Spleen (tissue), 13 donors: ENCODE measurements at places on chromosomes 1 and 21.
A peak's percentile ranks its signal among the peaks of the same experiment; 100 is the strongest.

- DNase-seq, result no peak
Observed at GRCh38 chr1:116386042-116386441, 13.0 kb downstream of the ATP1A1 start.

GRCh38 chr1:180586671-180587155, 27.9 kb downstream of the OVAAL start:
- DNase-seq, result no peak

DNA sequence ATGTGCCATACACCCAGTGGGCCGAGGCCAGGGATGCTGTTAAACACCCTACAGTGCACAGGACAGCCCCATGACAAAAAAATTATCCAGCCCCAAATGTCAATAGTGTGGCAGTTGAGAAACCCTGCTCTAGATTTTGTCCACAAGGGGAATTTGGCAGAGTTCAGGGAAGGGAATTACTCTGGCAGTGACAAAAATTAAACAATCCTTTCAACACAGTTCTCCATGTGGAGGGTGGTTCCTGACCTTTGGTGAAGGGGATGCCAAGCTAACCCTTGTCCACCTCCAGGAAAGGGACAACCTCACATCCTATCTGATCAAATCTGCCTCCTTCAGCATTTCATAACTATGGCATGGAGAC, 28.4 kb upstream of the CD84 start:
- no peak for DNase-seq

DNA sequence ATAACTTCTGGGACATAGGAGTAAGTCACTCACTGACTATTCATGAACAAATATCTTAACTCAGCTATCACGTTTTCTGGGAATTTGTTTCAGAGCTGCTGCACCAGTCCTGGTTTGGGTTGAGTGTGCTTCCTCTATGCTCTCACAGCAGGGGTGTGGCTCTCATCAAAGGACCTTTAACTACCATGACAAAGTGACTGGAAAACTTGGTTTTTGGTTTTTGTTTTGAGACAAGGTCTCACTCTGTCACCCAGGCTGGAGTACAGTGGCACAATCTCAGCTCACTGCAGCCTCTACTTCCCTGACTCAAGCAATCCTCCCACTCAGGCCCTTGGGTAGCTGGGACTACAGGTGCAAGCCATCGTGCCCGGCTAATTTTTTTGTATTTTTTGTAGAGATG, 4.1 kb downstream of the ILDR2 start:
- no peak for DNase-seq

- peak; percentile 85 for DNase-seq
Observed at GRCh38 chr1:26838474-26839338, 12.2 kb downstream of the ZDHHC18 start.
